Activated CD8-positive, alpha-beta memory T cell treated with anti-CD3 and anti-CD28 coated beads for 4 hours (primary cell): ENCODE measurements at places on chromosomes 6 and 20.

GRCh38 chr6:150897400-150897943 lies 32.0 kb downstream of the MTHFD1L start:
- no peak for DNase-seq

- DNase-seq: no peak
Measured at GRCh38 chr20:37233548-37234253, 27.9 kb downstream of the GHRH start.

- DNase-seq: no peak
Measured at GRCh38 chr6:127115084-127115655, 3.3 kb upstream of the RSPO3 start.

DNA sequence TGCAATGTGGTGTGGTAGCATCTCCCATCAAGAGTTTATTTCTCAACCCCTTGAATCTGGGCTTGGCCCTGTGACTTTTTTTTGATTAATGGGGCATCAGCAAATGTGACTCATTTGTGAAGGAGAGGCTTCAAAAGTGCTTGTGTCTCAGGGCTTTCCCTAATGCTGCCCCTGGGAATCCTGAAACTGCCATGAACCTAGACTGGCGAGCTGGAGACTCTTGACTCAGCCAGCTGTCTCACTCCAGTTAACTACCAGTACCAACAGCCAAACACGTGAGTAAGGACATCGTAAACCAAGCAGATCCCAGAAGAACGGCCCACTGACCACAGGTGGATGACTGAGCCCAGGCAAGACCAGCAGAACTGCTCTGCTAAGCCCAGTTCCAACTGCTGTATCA lies 72.8 kb upstream of the ADTRP start:
- no peak for DNase-seq

GRCh38 chr6:161091151-161091550 lies 99.6 kb downstream of the MAP3K4 start:
- DNase-seq: no peak

DNA sequence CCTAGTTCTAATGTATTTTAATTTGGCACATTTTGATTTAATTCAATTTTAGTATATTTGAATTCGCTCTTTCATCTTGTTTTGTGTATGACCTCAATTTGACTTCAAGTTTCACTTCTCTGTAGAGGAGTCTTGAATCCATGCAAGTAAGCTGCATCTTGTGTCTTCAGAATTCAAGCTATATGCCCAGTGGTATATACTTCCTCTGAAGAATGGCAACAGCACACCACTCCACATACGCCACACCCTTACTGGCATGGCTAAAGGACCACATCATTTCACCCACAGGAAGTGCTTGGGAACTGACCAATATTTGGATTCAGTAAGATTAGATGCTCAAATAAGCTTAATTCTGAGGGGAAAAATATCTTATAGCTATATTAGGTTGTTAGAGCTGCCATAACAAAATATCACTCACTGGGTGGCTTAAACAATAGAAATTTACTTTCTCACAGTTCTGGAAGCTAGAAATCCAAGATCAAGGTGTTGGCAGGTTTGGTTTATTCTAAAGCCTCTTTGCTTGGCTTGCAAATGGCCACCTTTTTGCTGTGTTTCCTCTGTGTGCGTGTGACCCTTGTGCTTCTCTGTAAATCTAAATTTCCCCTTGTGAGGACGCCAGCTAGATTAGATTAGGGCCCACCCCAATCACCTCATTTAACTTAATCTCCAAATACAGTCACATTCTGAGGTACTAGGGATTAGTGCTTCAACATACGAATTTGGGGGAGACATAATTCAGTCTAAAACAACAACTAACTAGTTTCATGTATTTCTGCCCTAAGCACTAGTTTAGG lies 2.8 kb upstream of the ASF1A start:
- no peak for DNase-seq

DNA sequence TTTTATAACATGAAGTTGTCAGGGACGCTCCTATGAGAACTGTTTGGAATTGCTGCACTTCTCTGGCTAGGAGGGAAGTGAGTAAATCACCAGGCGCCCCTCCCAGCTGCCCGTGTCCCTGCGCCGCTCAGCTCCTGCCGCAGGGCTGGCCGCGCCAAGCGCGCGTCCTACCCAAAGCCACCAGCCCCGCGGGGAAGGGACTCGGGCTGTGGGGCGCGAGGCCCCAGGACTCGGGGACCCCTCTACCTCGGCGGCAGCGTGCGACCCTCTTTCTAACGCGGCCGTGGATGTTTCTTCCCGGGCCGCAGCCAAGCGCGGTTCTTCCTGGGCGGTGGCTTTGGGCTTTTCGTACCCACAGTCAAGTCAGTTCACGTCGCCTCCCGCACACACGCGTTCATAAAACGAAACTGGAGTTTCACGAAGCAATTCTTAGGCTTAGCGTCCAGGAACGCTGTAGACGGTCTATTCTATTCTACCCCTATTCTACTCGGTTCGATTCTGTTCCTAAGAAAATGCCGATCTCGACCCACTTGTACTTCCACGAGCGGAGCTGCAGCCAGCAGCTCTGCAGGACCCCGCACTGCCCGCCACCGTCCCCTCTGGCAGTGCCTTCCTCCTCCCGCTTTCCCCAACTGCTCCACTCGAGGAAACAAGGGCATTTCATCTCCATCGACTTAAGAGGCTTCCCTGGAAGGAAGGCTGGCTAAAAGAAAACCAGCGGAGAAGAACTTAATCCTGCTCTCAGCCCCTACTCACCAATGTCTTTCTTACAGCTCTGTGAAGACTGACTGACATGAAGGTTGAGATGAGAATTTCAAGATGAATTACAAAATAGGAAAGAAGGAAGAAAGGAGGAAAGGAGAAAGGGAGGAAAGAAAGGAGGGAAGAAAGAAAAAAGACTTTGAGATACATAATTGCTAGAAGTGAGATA lies 15.4 kb downstream of the FOXC1 start:
- DNase-seq: no peak

DNA sequence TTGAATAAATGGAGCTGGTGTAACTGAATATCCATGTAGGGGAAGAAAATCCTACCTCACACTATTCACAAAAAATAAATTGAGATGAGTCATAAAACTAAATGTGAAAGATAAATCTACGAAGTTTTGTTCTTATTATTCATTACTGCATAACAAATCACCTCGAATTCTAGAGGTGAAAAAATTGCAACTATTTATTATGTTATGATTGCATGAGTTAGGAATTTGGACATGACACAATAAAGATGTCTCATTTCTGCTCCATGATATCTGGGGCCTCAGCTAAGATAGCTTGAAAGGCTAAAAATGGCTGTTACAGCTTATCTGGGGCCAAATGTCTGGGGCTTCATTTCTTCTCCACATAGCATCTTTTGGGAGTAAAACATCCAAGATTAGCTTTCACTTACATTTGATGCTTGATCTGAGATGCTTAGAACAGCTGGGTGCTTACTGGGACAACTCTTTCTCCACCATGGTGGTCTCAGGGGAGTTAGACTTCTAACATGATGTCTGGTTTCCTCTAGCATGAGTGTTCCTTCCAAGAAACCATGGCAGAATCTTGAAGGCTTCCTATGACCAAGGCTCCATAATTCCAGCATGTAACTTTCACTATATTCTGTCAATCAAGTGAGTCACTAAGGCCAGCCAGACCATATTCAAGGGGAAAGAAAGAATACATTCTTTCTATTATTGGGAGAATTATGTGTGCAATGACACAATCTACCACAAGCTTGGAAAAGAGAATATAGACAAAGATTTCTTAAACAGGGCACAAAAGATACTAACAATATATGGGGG lies 30.1 kb downstream of the OR2B6 start:
- no peak for DNase-seq

DNA sequence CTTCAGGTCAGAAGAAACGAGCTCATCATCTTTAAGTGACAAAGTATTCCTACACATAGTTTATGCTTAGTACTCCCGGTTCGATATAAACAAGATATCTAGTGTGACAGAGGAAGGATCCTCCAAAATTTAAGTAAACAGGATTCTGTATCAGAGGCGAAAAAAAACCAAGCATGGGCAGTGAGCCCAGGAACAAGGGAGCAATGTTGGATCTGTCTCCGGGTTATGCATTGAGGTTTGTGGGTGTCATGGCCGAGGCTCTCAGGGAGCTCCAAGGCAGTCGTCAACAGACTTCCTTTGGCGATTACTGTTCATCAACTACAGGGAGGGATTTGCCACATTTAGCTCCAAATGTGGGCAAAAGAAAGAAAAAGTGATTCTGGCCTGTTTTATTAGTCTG lies 319.5 kb downstream of the CBLN4 start:
- no peak for DNase-seq

- DNase-seq: no peak
Measured at GRCh38 chr6:69917834-69918233, 51.5 kb downstream of the COL19A1 start.

DNA sequence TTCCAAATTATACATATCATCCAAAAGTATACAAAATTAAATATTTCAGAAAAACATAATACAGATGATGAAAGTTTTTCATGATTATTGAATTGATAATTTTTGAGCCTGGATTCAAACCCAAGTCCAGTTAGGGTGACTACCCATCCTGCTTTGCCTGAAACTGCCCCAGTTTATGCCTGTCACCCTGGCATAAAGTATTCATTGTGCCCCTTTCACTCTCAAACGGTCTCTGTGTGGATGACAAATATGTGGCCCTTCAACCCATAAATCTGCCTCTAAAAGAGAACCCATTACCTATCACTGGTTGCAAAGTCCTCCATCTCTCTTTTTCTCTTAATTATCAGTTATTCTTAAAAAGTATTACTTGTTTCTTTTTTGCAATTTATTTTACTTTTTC lies 553.7 kb upstream of the JARID2 start:
- DNase-seq: no peak

DNA sequence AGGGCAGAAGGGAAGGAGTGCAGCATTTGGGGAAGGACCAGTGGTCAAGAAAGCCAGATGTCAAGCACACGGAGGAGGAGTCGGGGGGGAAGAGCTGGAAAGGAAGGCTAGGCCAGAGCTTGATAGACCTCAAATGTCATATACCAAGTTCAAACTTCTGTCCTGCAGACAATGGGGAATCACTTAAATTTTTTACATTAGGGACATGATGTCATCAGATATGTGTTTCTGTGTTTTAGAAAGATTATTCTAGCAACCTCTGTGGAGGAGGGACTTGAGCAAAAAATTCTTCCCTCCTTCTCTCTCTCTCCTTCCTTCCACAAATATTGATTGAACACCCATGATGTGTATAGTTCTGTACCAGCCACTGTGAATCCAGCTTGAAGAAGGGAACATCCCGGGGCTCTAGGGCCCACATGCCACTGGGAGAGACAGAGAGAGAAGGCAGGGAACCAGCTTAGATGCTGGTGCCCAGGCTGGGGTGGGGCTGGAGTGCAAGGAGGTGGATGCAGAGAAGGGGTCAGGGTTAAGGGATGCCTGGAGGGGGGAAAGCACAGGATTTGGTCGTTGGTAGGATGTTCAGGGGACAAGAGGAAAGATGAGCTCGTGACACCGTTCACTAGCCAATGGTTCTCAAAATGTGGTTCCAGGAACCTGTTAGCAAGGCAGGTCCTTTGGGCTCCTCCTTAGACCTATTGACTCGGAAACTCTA lies 19.8 kb upstream of the AAR2 start:
- DNase-seq: no peak

DNA sequence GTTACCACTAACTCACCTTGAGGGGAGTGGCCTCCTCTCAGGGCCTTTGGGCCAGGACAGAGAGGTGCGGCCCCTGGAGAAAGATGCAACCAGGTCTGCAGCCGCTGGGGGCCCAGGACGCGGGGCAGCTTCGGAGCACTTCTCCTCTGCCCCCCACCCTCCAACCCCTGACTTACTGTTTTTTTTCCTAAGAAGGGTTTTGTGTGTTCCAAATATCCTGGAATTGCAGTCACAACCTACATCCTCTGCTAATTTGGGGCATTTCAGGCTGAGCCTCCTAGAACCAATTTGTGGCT lies 1.7 kb downstream of the LINC00237 start:
- DNase-seq: no peak

GRCh38 chr6:107542192-107542668 lies 52.3 kb downstream of the SOBP start:
- no peak for DNase-seq

DNA sequence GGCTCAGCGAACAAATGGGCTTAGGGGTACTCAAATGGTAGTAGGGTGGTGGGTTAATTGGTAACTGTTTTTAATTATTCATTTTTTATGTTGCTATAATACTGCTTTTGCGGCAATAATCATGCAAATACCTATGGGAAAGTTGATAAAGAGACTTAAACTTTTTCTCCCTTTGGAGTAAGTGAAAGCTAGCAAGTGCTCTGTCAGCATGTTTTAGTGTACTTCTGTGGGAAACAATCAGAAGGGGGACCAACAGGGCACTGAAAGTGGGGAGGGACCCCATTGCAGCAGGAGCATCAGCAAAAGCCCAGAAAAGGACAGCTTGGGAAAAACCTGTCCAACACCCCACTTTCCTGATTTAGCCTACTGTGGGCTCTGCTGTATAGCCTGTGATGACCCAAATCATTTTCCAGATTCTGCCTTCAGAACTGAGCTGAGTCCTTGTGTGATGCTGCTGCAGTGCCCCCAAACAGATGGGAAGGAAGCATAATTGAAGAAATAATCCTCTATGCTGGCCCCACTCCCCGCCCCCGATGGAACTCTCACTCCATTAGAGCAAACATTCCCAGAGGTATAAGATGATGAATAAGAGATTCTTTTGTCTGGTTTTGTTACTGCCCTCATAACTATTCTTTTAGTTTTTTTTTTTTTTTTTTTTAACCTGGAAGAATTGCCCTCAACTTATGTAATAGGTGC lies 322.8 kb downstream of the CD83 start:
- no peak for DNase-seq

DNA sequence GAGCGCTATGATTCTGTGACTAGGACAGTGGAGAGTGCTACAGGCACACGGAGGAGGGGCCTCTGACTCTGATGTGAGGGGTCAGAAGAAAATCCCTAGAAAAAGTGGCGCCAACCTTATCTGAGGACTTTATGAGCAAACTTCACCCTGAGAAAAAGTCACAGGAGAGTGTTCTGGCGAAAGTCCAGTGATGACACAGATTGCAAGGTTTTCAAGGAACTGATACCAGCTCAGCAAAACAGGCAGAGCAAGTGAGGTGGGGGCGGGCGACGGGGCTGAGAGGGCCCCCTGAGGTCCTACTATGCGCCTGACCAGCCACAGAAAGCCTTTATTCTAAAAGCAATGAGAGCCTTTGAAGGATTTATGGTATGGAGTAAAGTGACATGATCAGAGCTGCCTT lies 73.3 kb downstream of the SLC22A23 start:
- DNase-seq: no peak

- no peak for DNase-seq
Measured at GRCh38 chr6:42702200-42702599, 20.2 kb downstream of the PRPH2 start.

- DNase-seq: no peak
Measured at GRCh38 chr20:39259010-39259803, 297.1 kb downstream of the DHX35 start.

GRCh38 chr6:13560651-13561044 lies 13.8 kb upstream of the SIRT5 start:
- no peak for DNase-seq

GRCh38 chr6:136499370-136499769 lies 50.9 kb downstream of the MAP7 start:
- no peak for DNase-seq

GRCh38 chr6:30914854-30915590 lies 984 bp downstream of the VARS2 start:
- no peak for DNase-seq
